ENCODE measurements at places on chromosomes 2 and 18.

GRCh38 chr2:35787302-35788031 lies 568.1 kb upstream of the CRIM1 start:
- no peak for DNase-seq

GRCh38 chr2:240932001-240932723 lies 26.0 kb downstream of the CROCC2 start:
- DNase-seq, result no peak

- DNase-seq, result no peak
Measured at GRCh38 chr2:226733189-226733858, 66.3 kb downstream of the IRS1 start.

DNA sequence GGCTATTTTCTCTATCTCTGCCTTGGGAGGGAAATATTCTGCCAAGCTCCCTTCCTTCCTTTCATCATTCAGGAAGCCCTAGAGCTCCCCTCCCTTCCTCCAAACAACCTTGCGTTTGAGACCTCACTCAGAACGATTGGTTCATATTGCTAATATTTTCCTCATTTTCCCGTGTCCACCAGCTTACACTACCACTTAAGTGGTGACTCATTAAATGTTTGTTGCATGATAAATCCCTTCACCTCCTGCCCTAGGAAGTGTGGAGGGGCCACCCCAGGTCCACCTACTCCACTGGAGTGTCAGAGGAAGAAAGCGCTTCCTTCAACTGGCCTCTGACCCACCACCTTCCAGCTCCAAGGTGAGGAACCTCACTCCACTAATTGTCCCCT lies 2.3 kb upstream of the LPIN2 start:
- DNase-seq, result no peak

DNA sequence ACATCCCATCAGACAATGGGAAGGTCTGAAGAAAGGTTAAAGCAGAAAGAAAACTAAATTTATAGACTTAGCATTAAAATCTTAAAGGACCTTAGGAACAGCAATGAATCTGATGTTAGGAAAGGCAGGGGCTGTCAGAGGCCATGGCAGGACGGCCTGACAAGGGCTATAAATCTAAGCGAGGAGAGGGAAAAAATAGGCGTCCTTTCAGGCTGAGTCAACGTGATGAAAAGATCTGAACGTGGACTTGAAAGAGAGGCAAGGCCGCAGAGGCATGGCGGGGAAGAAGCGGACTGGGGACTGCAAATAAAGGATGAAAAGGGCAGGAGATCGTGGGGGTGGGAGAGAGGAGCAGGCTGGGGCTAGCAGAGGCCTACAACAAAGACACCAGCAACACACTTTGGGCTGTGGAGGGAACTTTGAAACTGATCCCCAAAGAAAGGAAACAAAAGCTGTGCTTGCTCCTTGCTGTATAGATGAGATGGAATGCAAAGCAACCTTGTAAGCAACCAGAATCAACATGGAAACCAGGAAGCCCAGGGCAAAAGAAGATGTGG lies 145.6 kb downstream of the NRP2 start:
- DNase-seq, result no peak

DNA sequence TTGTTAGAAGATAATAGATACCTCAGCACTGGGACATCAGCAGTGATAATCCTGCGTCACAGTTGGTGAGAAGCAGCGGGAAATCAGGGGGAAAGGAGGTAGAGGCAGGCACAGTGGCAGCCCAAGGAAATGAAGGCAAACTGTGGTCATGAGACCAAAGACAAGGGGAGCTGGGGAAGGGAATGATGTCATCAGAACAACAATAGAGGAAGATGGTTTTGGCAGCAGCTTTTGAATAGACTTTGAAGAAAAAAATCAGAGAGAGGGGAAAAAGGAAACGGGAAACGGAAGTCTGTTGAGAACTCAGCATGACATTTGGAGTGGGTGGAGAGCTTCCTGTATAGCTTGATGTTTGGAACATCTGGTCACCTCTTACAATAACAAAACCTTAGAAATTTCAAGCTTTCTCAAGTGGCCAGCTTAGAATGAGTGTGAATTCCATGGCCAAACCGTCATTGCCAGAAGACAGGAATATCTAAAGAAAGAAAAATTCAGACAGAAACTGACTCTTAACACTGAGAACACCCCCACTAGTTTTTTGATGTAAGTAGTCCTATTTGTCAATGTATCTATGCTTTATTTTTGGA lies 18.4 kb upstream of the YES1 start:
- peak; percentile 5 for DNase-seq

- DNase-seq, result no peak
Measured at GRCh38 chr2:72919414-72920317, 2.3 kb downstream of the EMX1 start.

GRCh38 chr2:181984814-181985631 lies 630 bp upstream of the PPP1R1C start:
- DNase-seq, result no peak

DNA sequence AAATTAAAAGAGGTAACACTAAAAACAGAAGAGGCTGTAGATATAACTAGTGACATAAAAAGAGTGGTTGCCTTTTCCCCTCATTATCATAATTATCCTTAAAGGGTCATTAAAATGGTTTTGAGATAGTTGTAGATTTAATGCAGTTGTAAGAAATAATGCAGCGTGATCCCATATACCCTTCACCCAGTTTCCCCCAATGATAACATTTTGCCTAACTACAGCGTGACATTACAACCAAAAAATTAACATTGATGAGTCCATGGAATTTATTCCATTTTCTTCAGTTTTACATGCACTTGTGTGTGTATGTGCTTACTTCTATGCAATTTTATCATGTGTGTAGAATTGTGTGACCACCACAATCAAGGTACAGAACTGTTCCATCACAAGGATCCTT lies 13.2 kb upstream of the RMND5A start:
- no peak for DNase-seq

Measured in CD8-positive, alpha-beta memory T cell (primary cell).